ENCODE measurements at places on chromosomes 3 and 15.

DNA sequence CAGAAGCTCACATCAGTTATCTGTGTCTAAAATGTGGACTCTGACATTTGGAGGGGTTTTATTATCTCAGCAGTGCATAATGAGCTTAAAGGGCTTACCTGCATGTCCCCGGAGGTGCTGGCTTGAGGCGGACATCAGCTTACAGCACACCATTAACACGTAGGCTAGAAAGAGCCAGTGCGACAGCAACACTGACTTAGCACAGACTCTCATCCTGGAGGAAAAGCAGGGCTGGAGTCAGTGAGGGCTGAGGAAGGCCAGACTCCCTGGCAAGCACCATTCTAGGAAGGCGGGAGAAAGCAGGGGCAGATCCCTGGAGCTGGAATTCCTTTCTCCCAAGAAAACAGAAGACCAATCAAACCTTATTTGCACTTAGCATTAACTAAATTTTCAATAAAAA lies 51.7 kb downstream of the TAFA4 start:
- DNase-seq, result no peak

DNA sequence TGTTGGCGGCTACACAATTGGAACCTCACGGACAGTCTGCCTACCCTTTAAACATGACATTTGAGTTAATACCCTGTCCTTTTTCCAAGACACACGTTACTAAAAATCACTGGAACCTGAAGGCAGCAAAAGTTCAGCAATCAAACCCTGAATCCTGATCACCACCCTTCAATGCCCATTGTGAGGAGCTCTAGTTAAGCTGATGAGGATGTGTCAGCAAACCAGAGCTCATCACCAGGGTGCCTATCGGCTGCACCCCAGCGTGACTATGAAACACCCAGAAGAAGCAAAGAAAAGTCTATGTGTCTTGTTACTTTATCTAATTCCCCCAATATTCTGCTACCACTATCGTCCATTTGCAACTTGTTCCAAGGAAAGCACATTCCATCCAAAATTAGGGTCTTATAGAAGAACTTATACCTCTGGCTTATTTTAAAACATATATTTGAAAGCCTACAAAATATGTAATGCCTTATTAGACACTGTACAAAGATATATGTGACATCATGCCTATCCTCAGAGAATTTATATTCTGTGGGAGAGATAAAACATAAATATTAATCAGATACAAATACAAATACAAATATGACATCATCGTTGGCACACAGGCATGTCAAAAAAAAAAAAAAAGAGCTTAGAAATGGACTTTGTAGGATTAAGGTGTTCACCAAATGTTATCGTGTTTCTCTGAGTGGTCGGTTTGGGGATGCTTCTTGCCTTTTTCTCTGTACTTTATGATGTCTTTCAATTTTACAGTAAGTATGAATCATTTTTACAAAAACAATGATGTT lies 219.7 kb upstream of the SETMAR start:
- no peak for DNase-seq

DNA sequence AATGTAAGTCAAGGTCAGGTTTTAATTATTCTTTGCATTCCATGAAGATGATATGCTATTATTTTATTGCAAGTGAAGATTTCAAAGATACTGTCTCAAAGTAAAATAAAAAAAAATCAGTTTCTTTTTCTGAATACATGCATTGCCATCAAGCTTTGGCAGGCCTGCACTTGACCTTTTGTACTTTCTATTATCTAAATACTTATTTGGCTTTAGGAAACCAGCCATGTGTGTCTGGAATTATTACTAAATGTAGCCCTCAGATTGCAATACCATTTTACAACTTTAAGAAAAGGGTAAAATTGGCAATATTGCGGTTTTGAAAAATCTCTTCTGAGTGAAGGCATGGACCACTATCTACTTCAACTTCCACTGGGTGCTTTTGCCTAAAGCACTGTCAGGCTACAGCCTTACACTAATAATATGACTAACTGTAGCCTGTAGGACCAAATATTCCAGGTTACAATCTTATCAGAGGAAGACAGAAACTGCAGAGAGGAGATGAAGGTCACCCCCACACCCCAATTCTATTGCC lies 349.4 kb upstream of the DCBLD2 start:
- no peak for DNase-seq

GRCh38 chr3:139124197-139124596 lies 79.5 kb upstream of the PRR23C start:
- no peak for DNase-seq

- no peak for DNase-seq
Observed at GRCh38 chr3:20137647-20138046, 48.4 kb downstream of the SGO1 start.

Data from stimulated activated CD4-positive, alpha-beta T cell treated with anti-CD3 and anti-CD28 coated beads, TNF-alpha, amount 100 ng/mL, for 1 hour (primary cell).